HT1080 (cell line): ENCODE measurements at places on chromosomes 16 and 17.

- DNase-seq: no peak
Measured at GRCh38 chr17:80917716-80918560, 73.7 kb upstream of the CHMP6 start.

DNA sequence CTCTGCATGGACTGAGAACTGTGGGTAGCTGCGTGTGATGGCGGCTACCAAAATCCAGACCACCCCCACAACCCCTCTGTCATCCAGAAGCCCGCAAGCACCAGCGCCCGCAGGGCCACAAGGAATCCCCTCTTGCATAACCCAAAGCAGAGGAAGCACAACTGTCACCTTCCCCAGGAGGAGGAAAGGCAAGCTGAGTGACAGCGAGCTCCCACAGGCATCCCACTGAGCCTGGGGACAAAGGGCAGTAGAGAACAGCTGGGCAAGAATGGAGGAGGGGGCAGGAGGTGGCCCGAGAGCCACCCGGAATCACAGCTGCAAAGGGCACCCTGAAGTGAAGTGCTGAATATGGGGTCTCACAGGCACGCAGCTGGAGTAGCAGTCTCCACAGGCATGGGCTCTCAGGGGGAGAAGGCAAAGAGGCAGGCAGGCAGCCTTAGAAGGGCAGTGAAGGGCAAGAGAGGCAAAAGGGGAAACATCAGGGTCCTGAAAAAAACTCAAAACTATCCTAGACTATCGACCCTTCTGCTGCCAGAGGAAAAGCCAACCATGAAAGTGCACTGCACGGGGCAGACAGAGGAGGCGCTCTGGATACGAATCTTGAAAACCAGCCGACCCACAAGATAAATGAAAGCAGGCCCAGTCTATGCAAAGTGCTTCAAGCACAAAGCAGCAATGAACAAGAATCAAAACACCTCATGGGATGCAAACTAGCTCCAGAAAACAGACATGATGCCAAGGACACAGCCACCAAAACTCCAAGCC is 17.1 kb downstream of the USP36 start:
- no peak for DNase-seq

DNA sequence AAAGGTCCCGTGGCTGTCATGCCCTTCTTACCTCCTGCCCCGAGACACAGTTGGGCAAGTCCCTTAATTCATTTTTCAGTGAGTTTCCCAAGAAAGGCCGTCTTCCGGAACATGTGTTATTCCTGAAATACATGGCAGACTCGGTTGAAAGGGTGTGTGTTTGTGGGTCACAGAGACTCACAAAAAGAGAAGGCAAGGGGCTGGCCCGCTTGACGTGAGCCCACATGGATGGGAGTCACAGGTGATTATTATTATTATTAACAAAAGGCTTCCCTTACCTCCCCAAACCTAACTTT is 34.1 kb upstream of the CCR7 start:
- no peak for DNase-seq

GRCh38 chr16:73710526-73710925 is 586.1 kb upstream of the PSMD7 start:
- DNase-seq: no peak

- DNase-seq: no peak
Measured at GRCh38 chr16:4053301-4053845, 62.9 kb downstream of the ADCY9 start.

GRCh38 chr16:57591870-57592485 is 36.5 kb upstream of the ADGRG1 start:
- no peak for DNase-seq
